ENCODE measurements at places on chromosomes 2 and 18.

- DNase-seq, result no peak
Observed at GRCh38 chr2:231646476-231646875, 53.8 kb downstream of the TEX44 start.

- no peak for DNase-seq
Observed at GRCh38 chr18:24543795-24544498, 83.5 kb downstream of the HRH4 start.

- no peak for DNase-seq
Observed at GRCh38 chr2:36609507-36609906, 11.5 kb upstream of the FEZ2 start.

DNA sequence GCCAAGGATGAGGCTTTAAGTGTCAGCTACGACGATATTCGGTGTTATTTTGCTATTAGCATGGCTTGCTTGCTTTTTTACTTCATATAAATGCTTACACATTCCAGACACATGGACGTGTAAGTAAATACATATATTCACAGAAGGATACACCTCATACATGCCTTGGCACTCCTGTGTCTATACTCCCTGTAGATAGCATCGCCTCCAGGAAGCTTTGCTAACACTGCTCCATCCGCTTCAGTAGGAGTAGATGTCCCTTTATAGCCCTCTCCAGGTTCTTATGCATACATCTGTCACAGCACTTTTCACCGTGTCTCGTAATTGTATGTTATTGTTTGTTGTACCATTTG lies 27.5 kb upstream of the KCTD1 start:
- DNase-seq, result no peak

DNA sequence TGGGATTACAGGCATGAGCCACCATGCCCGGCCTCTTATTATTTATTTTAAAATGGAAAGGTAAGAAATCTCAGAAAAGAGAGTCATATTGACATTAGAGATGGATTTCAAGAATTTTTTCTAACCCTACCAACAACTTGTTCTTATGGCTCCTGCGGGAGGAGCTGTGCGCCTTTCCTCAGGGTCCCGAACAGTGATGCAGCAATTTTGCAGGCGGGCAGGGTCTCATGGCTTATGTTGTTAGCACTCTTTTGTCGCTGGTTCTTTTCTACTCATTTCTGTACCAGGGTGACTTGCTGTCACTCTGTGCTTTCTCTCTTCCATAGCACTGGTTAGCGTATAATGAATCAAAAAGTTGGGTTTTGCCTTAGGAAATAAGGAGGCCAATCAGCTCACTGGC lies 148.8 kb upstream of the DLGAP1 start:
- no peak for DNase-seq

- DNase-seq, result no peak
Observed at GRCh38 chr2:115904516-115904915, 1462.1 kb downstream of the DPP10 start.

- no peak for DNase-seq
Observed at GRCh38 chr2:21055451-21055850, 11.6 kb upstream of the APOB start.

Data from esophagus squamous epithelium (tissue), 5 donors.